Hematopoietic multipotent progenitor cell treated with erythropoietin and hydrocortisone succinate and interleukin-3 and kit ligand, for 8 days (in vitro differentiated cells): ENCODE measurements at places on chromosomes 1 and 21.

- no peak for DNase-seq
These were observed 199.0 kb downstream of the LBR start for GRCh38 chr1:225228871-225229303.

DNA sequence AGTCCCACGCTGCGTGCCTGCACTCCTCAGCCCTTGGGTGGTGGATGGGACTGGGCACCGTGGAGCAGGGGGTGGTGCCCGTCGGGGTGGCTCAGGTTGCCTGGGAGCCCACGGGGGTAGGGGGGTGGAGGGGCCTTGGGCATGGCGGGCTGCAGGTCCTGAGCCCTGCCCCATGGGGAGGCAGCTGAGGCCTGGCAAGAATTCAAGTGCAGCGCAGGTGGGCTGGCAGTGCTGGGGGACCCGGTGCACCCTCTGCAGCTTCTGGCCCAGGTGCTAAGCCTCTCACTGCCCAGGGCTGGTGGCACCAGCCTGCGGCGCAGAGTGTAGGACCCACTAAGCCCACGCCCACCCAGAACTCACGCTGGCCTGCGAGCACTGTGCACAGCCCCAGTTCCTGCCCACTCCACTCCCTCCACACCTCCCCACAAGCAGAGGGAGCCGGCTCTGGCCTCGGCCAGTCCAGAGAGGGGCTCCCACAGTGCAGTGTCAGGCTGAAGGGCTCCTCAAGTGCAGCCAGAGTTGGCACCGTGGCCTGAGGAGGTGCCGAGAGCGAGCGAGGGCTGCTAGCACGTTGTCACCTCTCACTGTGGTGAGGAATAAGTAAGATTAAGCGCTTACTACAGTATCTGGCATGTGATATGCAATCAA, 12.8 kb downstream of the TNNI3K start:
- no peak for DNase-seq

- peak; percentile 8 for DNase-seq
These were observed 126.8 kb upstream of the ZNF644 start for GRCh38 chr1:91148641-91149069.

- DNase-seq, result no peak
These were observed 73.1 kb downstream of the TNFSF4 start for GRCh38 chr1:173134029-173134428.

GRCh38 chr1:240178366-240178765, 86.7 kb downstream of the FMN2 start:
- DNase-seq, result no peak

GRCh38 chr1:113042285-113043143, 30.5 kb upstream of the LRIG2 start:
- peak; percentile 86 for DNase-seq

- no peak for DNase-seq
These were observed 159.3 kb upstream of the SGIP1 start for GRCh38 chr1:66374561-66375111.

DNA sequence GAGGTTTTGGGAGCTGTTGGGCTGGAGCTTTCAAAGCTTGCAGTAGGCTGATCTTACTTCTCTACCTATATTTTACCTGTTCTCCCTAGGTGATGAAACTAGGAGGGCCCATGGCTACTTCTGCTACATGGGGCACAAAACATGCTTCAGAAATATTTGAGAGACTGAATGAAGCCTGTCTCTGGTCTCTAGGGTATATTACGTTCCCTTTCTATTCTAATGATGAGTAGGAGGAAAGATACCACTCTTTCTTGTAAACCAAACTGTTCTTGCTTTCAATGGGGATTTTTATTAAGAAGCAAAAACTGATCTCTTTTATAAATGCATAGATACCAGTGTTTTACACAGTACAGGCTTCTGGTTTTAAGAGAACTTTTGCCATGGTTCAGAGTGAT, 103.1 kb downstream of the GALNT2 start:
- no peak for DNase-seq

DNA sequence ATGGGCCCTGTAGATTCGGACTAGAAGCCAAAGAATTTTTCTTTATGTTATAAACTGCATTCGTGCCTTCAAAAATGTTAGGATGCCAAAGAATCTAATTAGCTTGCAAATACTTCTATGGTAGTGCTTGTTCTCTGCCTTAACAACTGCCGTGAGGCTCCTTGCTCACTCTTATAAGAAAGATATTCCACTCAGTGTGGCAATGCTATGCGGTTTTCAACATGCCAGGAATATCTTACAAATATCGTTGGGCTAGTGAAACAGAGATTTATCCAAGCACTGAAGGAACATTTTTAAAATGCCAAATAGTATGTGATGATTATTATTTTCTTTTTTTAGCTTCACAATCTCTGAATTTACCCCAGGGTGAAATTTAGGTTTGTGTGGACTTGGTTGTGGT, 198.2 kb downstream of the GREM2 start:
- no peak for DNase-seq

DNA sequence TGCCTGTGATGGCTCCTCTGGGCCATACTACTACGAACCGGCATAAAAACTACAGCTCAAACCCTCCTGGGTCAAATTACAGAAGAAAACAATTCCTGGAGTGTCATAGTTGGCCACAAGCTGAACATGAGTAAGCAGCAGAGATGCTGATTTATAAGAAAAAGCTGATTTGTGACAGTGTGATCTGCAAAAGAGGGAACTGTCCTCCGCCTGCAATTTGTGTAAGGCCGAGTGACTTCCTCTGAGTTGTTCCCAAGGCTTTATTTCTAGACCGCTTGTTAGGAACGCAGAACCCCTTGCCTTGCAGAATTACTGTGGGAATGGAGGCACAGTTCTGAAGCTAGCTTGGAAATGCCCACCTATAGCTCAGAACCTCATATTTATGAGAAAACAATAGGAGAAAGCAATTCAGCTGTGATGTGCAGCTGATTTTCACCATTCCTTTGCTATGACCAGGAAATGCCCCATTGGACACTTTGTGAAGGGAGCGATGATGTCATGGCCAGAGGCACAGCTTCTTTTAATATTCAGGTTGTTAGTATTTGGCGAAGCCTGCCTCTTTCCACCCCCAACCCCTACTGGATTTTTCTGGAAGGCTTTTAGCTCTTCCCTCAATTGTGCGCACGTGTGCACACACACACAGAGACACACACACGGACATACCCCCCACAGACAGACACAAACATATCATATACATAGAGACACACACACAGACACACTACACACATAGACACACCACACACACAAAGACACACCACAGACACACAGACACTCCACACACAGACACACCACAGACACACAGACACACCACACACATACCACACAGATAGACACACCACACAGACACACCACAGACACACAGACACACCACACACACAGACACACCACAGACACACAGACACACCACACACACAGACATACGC, 47.6 kb downstream of the IER5 start:
- peak; percentile 36 for DNase-seq

DNA sequence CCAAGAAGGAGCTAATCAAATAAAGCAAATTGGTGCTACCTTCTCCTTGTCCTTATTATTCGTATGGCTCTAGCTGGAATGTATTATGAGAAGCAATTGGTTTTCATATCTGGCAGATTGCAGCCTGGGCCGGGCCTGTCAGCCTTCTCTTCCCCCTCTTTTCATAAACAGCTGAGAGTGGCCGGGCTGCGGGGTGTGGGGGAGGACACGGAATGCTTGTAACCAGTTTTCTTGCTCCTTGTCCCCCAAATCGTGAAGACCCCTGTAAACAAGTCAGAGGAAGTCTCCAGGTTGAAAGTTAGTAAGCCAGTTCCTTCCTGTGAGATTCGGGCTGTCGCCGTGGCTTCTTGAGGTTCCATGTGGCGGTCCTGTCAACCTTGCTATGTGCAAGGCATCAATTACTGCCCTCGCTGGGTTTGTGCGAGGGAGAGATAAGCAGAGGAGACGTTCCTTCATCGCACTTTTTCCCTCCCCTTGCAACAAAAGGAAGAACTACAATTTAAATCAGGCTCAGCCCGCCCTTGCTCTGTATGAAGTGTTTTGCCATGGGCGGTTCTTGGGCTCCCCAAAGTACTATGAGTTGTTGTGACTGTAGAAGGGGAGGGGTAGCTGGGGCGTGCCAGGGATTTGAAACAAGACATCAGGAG, 450.7 kb downstream of the CAMTA1 start:
- DNase-seq, result peak; percentile 18

DNA sequence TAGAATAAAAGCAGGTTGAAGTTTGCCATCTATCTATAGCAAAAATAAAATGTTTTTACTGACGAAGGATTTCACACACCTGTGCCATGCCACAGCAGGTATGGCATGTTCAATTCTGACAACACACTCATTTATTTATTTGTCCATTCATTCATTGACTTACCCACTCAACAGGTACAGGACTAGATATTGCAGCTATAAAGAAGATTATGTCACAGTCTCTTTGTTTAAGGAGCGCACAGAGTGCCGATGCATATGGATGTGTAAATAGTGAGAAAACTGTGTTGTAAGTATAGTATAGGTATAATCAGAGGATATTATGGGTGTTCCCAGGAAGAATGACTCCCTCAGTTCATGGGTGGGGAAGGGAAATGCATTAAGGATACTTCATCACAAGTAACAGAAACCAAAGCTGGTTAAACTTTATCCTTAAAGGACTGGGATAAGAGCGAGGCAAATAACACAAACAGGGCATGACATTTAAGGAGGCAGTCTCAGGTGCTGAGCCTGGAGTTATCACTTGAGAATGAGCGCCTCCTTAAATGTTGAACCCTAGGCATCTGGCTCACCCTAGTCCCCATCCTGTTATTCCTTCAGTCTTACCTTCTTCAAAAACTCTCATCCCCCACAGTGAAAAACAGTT, 7.9 kb upstream of the ZRANB2 start:
- no peak for DNase-seq

- DNase-seq, result peak; percentile 94
These were observed 9.2 kb downstream of the SLC2A1 start for GRCh38 chr1:42949312-42950115.

GRCh38 chr1:17661546-17662157, 93.5 kb upstream of the ACTL8 start:
- DNase-seq, result peak; percentile 58

DNA sequence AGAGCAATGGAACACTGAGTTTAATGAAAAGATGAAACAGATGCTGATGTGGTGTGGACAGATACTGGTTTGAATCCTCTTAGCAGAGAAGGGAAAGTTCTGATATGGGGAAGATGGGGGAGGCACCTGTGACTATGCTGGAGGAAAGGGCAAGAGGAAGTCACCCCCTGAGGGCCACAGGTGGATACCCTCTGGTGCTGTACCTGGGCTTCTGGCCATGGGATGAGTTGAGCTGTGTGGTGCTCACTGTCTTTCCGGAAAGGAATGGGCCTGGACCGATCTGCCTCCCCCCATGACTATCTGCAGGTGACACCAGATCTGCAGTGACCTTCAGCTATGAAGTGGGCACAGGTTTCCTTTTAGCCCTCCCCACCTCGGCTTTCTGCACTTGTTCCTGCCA, 52.4 kb downstream of the IER5 start:
- no peak for DNase-seq

- DNase-seq, result no peak
These were observed 2.5 kb downstream of the CGN start for GRCh38 chr1:151513626-151514121.

DNA sequence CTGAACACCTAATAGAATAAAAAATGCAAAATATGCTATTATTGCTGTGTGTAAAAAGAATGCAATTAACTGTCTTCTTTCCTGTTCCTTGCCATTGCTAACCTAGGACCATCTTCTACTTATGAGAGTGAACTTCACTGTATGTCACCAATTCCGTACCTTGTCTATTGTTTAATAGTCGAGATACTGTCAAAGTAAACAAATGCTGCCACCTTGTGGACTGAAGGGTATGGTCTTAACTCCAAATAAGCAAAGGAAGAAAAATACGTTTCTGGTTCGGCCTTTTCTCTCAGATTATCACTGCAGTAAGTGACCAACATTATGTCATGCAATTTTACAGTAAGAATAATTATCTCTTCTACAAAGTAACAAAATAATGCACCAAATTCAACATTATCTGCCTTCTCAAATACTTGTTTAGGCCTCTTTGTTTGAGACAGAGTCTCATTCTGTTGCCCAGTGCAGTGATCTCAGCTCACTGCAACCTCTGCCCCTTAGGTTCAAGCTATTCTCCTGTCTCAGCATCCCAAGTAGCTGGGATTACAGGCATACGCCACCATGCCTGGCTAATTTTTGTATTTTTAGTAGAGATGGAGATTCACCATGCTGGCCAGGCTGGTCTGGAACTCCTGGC, 133.4 kb downstream of the COP1 start:
- peak; percentile 81 for DNase-seq

- no peak for DNase-seq
These were observed 7.4 kb downstream of the ERRFI1 start for GRCh38 chr1:8018492-8019228.

DNA sequence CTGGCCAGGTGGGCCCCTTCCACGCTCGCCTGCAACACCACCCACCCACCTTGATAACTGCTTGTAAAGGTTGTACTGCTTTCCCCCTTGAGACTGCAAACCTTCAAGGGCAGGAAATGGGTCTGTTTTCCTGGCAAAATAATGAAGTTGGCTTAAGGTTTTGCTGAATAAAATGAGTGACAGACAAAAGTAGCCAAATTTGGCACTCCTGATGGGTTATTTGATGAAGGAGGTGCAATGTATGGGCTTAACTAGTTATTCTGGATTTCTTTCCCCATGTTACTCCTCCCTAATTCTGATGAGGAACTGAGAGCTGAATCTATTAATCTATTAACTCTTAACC, 14.6 kb upstream of the HLCS start:
- no peak for DNase-seq

GRCh38 chr21:35238119-35238518, 189.0 kb upstream of the RUNX1 start:
- no peak for DNase-seq

- DNase-seq, result no peak
These were observed 885.3 kb downstream of the TTLL7 start for GRCh38 chr1:83113652-83114051.

- DNase-seq, result no peak
These were observed 29.4 kb downstream of the COA7 start for GRCh38 chr1:52668711-52669110.

DNA sequence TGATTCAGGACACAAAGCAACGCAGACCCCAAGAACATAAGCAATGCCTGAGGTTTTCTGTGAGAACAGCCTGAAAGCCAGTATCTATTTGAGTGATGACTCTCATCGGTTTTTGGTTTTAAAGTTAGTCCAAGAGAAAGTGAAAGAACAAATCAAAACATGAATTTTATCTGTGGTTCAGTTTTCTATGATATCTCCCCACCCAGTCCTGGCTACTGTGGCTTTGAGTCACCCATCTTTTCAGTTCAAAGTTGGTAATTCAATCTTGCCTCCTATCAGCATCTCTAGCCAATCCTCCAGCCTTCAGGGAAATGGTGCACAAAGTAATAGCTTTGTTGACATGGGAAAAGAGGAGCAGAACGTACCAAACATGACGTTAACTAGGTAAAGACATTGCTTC, 40.5 kb upstream of the KRTAP19-8 start:
- no peak for DNase-seq

- DNase-seq, result peak; percentile 42
These were observed 30.8 kb downstream of the RNF19B start for GRCh38 chr1:32933742-32934322.

- no peak for DNase-seq
These were observed 41.9 kb downstream of the TRIM11 start for GRCh38 chr1:228364706-228365213.

DNA sequence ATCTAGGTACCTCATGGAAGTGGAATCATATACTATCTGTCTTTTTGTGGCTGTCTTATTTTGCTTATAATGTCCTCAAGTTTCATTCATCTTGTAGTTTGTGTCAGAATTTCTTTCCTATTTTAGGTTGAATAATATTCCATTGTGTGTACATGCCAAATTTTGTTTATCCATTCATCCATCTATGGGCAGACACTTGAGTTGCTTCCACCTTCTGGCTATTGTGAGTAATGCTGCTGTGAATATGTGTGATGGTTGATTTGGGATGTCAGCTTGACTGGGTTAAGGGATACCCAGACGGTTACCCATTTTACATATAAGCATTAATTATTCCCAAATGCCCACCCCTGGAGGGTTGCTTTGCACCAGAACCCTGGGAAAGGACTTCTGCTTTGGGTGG, 477.5 kb downstream of the PTPRU start:
- DNase-seq, result no peak
